ENCODE measurements at places on chromosomes 11 and 22.

DNA sequence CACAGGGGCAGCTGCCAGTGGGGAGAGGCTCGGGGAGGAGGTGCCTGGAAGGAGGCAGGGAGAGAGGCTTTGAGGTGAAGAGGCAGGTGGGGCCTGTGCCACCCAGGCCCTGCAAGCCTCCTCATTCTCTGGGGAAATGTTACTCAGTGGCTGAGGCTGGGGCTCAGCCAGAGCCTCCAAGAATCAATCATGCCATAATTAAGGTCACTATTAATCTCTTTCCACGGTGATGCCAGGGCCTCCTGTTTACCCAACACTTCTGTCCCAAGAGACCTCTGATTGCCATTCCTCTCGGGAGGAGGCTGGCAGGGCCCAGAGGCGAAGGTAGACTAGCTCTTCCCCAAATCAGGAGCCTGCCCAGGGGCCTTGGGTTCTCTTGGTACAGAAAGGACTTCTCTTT is 38.4 kb downstream of the GDPD5 start:
- DNase-seq: no peak

GRCh38 chr11:63622323-63622722 is 8.1 kb upstream of the PLAAT3 start:
- no peak for DNase-seq

- DNase-seq: no peak
Observed at GRCh38 chr11:120587299-120587698, 75.8 kb downstream of the GRIK4 start.

- no peak for DNase-seq
Observed at GRCh38 chr11:81570669-81571068, 1163.0 kb downstream of the FAM181B start.

GRCh38 chr22:28822930-28823551 is 22.7 kb upstream of the XBP1 start:
- no peak for DNase-seq

- DNase-seq: no peak
Observed at GRCh38 chr11:23413057-23413456, 552.8 kb upstream of the CCDC179 start.

DNA sequence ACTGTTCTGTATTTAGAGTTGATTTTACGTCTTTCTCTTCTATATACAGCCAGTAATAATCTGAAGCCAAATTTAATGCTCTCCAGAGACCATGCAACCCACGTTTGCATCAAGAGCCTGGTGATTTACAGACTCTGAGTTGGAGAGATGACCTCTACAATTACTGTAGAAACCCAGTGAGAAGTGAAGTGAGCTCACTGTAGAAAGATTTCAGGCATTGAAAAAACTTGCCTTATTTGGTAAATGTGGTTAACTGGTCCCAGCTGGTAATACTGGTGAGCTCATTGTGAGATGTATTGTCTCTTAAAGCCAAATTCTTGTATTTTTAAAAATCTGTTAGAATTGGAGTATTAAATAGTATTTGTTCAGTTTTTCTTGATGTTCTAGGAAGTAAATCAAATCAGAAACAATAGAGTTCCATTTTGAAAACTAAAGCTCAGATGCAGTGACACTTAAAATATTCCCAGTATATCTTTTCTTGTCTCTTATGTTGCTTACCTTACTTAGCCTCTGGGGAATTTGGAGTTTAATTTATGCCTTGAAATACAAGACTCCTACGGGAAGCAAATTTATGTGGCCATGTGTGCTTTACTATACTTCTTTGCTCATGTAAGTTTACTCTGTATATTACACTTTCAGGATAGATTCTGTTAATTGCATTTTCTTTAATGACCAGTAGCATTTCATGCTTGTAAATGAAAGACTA is 189.9 kb downstream of the ARHGAP42 start:
- DNase-seq: no peak
